NCI-H2081 (cell line): ENCODE measurements at places on chromosomes 3 and 15.

DNA sequence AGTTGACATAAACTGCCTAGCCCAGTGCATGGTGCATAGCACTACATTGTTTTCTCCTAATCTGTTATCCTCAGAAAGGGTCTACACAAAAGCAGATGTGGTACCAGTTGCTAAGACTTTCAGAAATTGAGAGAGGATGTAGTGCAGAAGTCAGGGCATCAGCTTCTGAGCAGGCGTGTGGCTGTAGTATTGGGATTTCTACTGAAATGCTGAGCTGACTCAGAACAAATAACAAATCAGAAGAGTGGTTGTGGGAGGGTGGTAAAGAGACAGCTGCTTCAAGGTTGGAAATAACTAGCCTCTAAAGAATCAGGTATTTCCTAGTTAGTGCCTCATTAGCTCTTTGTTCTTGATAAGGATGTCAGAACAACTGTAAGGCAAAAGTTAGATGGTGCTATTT, 161.3 kb downstream of the AKAP13 start:
- DNase-seq, result no peak

GRCh38 chr3:56942523-56942922, 117.9 kb upstream of the SPATA12 start:
- DNase-seq, result no peak

DNA sequence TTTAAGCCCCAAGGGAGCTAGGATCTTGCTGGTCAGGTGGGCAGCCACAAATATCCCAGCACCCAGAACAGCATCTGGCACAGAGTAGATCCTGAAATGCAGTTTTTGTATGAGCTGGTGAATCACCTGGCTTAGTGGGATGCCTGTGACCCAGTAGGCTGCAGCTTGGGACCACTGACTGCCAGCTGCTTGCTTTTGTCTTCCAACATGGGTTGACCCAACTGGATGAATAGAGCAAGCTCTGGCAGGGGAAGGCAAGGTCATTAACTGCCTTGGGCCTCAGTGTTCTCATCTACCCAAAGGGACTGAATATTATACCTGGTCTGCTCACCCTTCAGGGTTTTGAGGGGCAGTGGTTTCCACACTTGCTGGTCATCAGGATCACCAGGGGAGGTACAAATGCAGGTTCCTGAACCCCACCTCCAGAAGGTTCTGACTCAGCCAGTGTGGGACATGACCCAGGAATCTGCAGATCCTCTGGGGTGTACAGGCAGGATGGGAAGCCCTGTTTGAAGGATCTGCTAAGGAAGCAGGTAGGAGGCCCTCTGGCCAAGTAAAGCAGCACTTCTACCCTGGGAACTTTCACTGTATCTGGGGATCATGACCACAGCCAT, 55.4 kb downstream of the ITGA11 start:
- DNase-seq, result no peak

- peak; percentile 37 for DNase-seq
These were observed 35.2 kb downstream of the HMCES start for GRCh38 chr3:129313665-129314385.

GRCh38 chr15:40845511-40846284, 1.9 kb downstream of the SPINT1 start:
- DNase-seq, result peak; percentile 63

DNA sequence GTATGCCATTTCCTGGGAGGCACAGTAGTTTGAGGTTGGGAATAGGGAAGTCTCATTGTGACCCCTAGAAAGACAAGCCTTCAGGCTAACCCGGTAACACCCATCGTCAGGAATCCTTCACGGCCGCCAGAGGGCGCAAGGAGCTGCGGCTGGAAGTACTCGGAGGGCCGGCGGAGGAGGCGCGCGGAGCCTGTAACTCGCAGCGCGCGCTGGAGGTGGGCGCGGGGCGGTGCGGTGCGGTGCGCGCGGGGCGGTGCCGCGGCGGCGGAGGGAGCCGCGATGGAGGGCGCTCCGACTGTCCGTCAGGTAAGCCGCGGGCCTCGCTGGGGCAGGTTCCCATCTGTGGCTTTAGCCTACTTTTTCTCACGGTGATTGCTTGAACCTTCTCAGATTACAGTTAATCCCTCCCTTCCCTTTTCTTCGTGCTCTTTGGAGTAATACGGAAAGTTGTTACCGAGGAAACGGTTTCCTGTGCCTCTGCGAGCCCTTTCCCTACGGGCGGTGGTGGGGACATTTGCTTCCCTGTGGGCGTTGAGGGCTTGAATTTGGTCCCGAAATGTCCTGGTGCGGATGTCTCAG, at the start of gene GRAMD1C:
GRAMD1C (plus strand) TSS at position 158 of the 579 bp plus-strand sequence; CDS start at position 280, 122 bp downstream.
- peak; percentile 89 for DNase-seq

GRCh38 chr15:60411774-60412425, 14.1 kb upstream of the ANXA2 start:
- no peak for DNase-seq
